Activated CD4-positive, alpha-beta T cell treated with anti-CD3 and anti-CD28 coated beads, Interleukin-2, amount 10 ng/mL, durations not matched to agents 24 days and 14 days (primary cell): ENCODE measurements at places on chromosomes 7 and 10.
A peak's percentile ranks its signal among the peaks of the same experiment; 100 is the strongest.

DNA sequence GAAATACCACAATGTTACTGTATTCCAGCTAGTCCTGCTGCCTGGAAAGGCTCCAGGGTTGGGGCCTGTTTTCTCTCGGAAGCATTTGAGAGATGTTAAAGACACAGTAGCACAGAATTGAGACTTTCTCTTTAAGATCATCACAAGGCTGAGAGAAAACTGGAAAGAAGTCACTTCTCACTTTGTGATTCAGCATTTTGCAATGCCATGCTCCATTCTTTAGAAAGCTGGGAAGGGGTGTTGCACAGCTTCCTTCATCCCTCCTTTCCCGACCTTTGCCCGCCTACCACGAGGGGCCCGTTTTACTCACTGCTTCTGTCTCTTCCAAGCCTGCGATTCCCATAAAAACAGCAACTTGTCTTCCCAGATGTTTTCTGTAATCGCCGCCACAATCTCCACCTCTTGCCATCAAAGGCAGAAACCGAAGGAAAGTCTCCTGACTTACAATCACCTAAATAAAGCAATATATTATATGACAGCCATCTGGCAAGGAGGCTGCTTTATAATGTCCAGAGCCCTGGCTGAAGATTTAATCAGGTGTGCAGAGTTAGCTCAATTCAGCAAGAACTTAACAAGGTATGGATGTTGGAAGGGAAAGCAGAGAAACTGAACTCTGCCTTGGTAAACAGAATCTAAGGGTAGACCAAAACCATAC, 18.9 kb downstream of the NOD1 start:
- H3K27me3 ChIP-seq: no peaks in the 10 kb centered on the region
- H3K36me3 ChIP-seq: peaks cover 21% of the 10 kb centered on the region
- no peak overlapping the region for H3K27ac ChIP-seq
- DNase-seq: no peak

DNA sequence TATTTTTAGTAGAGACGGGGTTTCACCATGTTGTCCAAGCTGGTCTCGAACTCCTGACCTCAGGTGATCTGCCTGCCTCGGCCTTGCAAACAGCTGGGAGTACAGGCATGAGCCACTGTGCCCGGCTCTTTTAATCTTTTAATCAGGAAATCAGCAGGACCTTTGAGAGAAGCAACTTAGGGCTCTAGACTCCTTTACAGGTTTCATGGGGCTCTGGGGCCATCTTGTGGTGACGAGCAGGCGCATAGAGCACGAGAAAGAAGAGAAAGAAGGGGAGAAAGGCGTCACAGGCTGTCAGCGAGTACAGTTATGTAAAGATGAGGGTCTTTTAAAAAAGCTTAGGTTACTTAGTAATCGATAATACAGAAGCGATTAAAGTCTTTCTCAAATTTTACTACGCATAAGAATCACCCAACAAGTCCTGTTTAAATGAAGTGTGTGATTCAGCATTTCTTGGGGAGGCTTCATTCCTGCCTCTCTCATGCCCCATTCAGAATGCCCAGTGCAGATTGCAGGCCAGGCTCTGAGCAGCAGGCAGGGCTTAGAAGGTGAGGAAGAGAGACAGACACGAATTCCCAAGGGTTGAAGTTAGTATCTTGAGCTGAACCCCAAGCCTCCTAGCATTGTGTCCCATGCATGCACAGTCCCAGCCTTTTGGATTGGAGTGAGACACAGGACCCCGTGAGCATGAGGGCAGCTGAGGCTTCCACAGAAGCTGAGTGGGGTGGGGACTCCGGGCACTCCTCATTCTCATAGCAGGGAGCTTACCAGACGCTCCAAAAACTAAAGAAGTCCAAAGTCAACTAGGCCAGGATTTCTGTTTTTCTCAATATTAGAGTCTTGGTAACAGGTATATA, 23.6 kb upstream of the PFKP start:
- H3K4me1 ChIP-seq: no peaks in the 10 kb centered on the region
- no peaks in the 10 kb centered on the region for H3K36me3 ChIP-seq
- peak; percentile 84 for DNase-seq
- H3K27ac ChIP-seq: no peak overlapping the region

DNA sequence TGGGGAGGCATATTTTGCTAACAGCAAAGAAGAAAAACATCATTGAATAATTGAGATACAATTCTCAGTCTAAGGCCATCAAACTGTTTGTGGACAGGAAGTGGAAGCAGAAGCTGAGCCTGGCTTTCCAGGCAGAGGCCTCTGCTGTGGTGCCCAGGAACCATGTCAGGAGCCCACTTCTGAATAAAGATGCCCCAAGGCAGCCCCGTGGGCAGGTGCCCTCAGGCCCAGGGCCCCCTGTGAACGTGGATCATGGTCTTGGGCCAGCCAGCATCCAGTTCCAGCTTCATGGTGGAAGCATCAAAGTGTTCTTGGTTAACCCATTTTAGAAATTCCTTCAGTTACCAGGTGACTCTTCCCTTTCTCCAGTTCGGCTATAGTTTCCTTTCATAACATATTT, 346.8 kb downstream of the PTPRN2 start:
- no peak overlapping the region for H3K27ac ChIP-seq
- peak; percentile 27 for DNase-seq
- no peaks in the 10 kb centered on the region for H3K4me1 ChIP-seq
- H3K27me3 ChIP-seq: no peaks in the 10 kb centered on the region

GRCh38 chr10:13916384-13916947, 329.7 kb downstream of the PRPF18 start:
- no peak for DNase-seq
- H3K36me3 ChIP-seq: no peaks in the 10 kb centered on the region
- H3K27me3 ChIP-seq: peaks cover 2% of the 10 kb centered on the region
- no peak overlapping the region for H3K27ac ChIP-seq

DNA sequence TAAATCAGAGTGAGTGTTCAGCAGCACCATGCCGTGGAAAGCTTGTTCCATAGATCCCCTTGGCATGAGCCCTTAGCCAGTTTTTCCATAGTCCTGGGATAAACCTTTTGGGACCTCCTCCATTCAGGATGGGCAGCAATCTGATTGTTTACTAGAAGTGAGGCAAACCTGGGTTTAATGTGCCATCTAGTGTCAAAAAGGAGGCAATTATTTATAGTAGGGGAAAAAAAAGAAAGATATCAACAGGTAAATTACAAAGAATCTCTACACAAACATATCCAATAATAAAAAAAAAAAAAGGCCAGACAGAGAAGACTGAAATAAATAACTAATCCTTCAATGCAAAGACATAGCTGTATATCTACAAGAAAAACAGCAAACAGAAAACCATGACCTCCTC, 229.0 kb upstream of the STK17A start:
- no peak overlapping the region for H3K4me3 ChIP-seq
- DNase-seq: no peak
- H3K27ac ChIP-seq: no peak overlapping the region
- H3K36me3 ChIP-seq: no peaks in the 10 kb centered on the region

DNA sequence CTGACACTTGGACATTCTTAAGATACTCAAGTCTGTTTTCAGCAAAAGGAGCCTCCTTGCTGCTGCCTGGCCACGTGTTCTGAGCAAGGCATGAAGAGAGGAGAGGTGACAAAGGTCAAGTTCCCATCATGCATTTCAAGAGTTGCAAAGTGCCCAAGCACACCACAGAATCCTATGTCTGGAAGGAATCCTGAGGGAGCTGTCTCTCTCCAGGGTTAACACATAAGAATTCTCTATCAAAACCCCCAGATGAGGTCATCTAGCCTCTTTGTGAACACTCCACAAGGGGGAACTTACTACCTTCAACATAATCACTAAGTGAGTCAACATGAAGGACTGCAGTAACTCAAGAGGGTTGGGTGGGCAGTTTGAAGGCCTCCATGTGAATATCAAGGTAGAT, 155.5 kb downstream of the RNF216 start:
- no peak for DNase-seq
- no peaks in the 10 kb centered on the region for H3K27me3 ChIP-seq
- no peak overlapping the region for H3K4me3 ChIP-seq
- peaks cover 15% of the 10 kb centered on the region for H3K36me3 ChIP-seq
- no peak overlapping the region for H3K27ac ChIP-seq

DNA sequence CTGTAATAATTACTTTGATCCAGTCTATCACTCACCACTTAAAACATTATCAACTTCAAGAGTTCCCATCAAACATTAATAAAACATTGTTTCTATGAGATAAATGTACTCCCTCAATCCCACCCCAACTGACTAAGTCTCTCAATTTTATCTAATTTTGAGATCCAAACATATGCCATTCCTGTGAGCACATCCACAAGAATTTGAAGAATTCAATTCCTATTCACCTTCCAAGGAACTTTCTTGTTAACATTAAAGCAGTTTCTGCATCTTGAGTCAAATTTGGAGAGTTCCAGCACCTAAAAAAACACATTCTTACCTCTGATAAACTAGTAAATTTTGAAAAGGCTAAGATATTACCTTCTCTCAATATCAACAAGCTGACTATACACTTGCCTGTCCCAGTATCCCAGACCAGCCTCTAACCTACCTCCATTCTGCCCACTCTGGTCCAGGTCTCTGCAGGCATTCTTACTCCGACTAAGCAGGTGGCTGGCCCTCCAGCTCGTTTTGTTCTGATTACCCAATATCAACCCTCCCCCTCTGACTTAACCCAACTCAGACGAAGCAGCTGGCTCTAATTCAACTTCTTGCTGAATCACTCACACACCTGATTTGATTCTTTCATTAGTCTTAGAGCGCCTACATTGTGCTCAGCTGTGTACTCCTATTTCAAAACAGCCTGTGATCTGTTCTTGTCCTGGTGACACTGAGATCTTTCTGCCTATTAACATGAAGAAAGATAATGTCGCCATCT, 275.2 kb downstream of the IPMK start:
- H3K36me3 ChIP-seq: no peaks in the 10 kb centered on the region
- no peak overlapping the region for H3K4me3 ChIP-seq
- H3K27me3 ChIP-seq: no peaks in the 10 kb centered on the region
- no peaks in the 10 kb centered on the region for H3K4me1 ChIP-seq
- no peak for DNase-seq

DNA sequence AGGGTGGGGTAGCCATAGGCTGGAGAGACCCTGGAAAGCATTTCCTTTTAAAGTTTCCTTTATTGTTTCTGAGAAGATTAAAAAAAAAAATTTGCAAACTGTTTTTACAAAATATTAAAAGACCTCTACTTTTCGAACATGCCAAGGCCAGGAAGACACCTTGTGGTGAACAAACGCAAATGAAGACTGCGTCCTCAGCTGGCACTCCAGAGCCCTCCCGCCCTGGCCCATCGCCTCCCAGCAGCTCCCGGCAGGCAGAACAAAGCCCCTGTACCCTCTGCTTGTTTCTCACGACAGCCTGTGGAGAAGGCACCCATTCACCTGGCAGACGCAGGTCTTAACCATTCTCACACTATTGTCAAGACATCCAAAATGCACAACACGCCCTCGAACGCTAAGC, 56.4 kb downstream of the ESYT2 start:
- H3K27ac ChIP-seq: no peak overlapping the region
- no peaks in the 10 kb centered on the region for H3K27me3 ChIP-seq
- DNase-seq: peak; percentile 52
- peaks cover 32% of the 10 kb centered on the region for H3K4me1 ChIP-seq
- peaks cover 61% of the 10 kb centered on the region for H3K36me3 ChIP-seq
- H3K4me3 ChIP-seq: no peak overlapping the region

DNA sequence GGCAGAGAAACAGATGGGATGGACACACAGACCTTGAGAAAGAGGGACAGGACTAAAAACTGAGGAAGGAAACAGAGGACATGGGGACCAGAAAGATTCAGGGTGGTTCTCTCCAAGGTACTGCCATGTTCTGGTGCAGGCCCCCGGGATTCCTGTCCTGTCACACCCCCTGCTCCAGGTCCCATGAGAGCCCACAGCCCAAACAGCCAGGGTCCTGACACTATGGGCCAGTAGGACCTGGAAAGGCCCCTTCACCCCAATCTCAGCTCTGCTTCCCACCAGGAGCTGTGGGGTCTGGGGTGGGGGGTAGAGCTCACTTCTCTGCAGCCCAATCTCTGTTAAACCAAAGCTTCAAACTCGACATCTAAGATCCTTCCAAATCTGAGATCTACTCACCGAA, 21.2 kb downstream of the PDIA4 start:
- no peaks in the 10 kb centered on the region for H3K27me3 ChIP-seq
- no peak overlapping the region for H3K27ac ChIP-seq
- peaks cover 2% of the 10 kb centered on the region for H3K4me1 ChIP-seq
- H3K4me3 ChIP-seq: no peak overlapping the region
- DNase-seq: no peak
- H3K36me3 ChIP-seq: peaks cover 62% of the 10 kb centered on the region

DNA sequence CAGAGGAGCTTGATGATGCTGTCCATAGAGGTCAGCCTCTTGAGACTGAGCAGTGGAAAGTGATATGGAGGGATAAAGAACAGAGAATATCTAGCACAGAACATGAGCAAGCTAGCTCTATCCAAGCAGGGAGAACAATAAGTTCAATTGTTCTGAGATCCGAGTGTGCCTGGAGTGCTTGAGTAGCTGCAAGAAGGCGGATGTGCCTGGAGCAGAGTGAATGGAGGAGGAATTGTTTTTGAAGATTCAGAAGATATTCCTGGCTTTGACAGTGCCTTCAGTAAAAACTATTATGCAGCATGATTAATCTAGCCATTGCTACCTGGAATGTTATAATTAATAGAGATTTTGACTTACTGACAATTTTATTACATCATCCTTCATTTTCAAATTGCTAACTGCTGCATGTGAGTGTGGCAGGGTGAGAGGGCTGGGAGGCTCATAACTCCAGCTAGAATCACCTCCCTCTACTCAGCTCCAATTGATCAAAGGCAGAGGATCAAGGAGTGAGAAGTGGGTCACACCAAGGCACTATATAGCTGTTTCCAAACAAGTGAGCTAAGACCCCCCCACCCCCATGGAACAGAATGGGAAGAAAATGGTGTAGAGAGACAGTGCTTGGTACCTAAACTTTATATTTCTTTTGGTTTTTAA, 302.8 kb downstream of the ADRA2A start:
- H3K4me3 ChIP-seq: no peak overlapping the region
- no peaks in the 10 kb centered on the region for H3K4me1 ChIP-seq
- H3K36me3 ChIP-seq: no peaks in the 10 kb centered on the region
- DNase-seq: no peak
- H3K27me3 ChIP-seq: no peaks in the 10 kb centered on the region
- H3K27ac ChIP-seq: no peak overlapping the region

DNA sequence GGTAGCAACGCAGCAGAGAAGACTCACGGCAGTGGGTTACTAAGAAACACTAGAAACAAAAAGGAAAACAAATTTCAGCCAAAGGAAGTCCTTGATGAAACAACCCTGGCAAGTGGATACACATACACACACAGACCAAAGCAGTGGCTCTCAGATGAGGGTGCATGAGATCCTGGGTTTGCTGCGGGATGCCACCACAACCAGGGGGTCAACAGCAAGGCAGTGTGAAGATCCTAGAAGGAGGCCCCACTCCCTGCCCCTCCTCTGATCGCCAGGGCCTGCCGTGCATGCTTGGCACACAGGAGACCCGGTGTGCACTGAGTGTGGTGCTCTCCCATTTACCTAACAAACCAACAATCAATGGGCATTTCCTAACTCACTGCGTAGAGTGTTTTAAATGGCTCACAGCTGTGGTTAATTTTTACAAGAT, 252.3 kb upstream of the KLF14 start:
- peaks cover 23% of the 10 kb centered on the region for H3K36me3 ChIP-seq
- peak overlapping the region; percentile 77 for H3K27ac ChIP-seq
- H3K4me3 ChIP-seq: peak overlapping the region; percentile 13
- peaks cover 51% of the 10 kb centered on the region for H3K4me1 ChIP-seq
- no peaks in the 10 kb centered on the region for H3K27me3 ChIP-seq
- peak; percentile 75 for DNase-seq

GRCh38 chr10:91002656-91003055, 81.8 kb upstream of the ANKRD1 start:
- peaks cover 19% of the 10 kb centered on the region for H3K4me1 ChIP-seq
- no peak overlapping the region for H3K4me3 ChIP-seq
- no peaks in the 10 kb centered on the region for H3K36me3 ChIP-seq
- H3K27me3 ChIP-seq: peaks cover 18% of the 10 kb centered on the region
- DNase-seq: no peak
